ENCODE measurements at places on chromosomes 4 and X.
A peak's percentile ranks its signal among the peaks of the same experiment; 100 is the strongest.

- DNase-seq: peak; percentile 64
These were observed at the start of gene LIN54 for GRCh38 chr4:83010522-83011318. Gene LIN54, minus strand, starts transcription at chr4:83010823. Its CDS starts 25,979 bp downstream, at chr4:82984844.

DNA sequence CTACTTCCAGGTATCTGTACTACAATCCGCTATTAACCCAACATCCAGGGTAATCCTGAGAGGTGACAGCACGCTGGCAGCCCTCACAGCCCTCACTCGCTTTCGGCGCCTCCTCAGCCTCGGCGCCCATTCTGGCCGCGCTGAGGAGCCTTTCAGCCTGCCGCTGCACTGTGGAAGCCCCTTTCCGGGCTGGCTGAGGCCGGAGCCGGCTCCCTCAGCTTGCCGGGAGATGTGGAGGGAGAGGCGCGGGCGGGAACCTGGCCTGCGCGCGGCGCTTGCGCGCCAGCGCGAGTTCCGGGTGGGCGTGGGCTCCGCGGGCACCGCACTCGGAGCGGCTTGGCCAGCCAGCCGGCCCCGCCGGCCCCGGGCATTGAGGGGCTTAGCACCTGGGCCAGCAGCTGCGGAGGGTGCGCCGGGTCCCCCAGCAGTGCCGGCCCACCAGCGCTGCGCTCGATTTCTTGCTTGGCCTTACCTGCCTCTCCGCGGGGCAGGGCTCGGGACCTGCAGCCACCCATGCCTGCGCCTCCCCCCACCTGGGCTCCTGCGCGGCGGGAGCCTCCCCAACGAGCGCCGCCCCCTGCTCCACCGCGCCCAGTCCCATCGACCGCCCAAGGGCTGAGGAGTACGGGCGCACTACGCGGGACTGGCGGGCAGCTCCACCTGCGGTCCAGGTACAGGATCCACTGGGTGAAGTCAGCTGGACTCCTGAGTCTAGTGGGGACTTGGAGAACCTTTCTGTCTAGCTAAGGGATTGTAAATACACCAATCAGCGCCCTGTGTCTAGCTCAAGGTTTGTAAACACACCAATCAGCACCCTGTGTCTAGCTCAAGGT is 87.3 kb downstream of the PRSS12 start:
- DNase-seq: no peak

- DNase-seq: no peak
These were observed 31.0 kb downstream of the CLDN2 start for GRCh38 chrX:106951230-106951629.

- no peak for DNase-seq
These were observed 57.2 kb upstream of the CXorf66 start for GRCh38 chrX:140022482-140022881.

- DNase-seq: peak; percentile 30
These were observed 141.0 kb downstream of the MAB21L2 start for GRCh38 chr4:150722908-150723362.

DNA sequence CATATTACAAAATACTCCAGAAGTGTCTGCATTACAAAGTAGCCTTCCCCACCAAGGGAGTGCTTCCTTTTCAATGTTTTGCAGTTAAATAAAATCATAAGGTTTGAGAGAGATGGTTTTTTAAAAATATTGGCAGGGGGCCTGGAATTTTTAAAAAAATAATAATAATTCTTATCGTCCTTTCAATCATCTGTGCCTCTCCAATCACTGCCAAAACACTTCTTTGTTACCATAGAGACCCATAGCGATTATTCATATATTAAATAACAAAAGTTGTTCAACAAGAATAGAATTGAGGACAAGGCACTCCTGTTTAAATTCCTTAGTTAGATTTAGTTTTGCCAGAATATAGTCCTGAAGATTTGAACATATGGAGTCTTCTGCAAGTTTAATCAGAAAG is 203.1 kb downstream of the FAT4 start:
- DNase-seq: no peak

DNA sequence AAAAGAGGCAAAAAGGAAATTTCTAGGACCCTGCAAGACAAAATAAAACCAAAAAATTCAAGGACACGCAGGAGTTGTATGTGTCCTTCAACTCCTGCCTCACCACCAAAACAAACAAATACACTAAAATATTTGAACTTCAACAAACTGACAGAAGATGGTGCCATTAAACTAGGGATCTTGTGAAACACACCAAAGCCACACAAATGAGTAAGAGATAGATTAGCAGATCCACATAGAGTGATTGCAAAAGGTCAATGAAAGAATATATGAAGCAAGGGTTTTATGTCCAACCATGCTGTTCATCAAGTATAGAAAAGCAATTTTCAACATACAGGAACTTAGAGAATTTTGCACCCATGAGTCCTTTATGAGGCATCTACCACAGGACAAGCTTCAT is 40.1 kb upstream of the SCML1 start:
- DNase-seq: peak; percentile 3

GRCh38 chr4:108483650-108484049 is 136.7 kb upstream of the RPL34 start:
- DNase-seq: no peak

- no peak for DNase-seq
These were observed 14.1 kb upstream of the CYTL1 start for GRCh38 chr4:5033281-5033841.

DNA sequence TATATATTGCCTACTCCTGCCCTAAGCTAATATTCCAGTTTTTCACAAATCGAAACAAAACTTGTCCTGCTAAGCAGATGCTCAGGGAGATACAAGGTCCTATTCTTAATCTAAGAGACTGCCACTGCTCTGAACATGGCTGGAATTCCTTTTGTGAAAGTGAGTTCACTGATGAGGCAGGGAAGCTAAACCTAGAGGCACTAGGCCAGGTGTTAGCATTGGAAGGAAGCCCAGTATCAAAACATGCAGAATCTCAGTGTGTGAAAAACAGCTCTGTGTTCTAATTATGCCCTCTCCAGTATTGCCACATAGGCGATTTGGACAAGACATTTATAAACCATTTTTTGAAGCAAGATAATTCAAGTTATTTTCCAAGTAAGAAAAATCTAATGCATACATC is 47.6 kb downstream of the ABCG2 start:
- no peak for DNase-seq

DNA sequence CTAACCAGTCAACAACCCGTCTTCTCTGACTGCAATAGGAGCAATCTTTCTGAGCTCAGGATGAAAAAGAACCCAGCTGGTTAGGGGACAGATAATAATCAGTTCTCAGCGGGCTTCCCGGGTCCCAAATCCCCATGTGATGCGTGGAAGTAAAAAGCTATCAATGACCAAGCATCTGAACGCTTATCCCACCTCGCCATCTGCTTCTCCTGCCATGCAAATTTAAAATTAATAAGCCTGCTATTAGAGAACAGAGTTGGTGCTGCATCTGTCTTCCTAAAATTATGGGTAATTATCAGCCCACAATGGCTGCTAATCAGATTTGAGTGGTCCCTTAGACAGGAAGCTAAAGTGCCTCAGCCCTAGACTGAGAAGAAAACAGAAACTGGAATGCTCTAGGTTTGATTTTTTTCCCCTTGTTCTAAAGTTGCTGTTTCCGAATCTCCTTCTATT is 37.5 kb downstream of the AFAP1 start:
- DNase-seq: no peak

DNA sequence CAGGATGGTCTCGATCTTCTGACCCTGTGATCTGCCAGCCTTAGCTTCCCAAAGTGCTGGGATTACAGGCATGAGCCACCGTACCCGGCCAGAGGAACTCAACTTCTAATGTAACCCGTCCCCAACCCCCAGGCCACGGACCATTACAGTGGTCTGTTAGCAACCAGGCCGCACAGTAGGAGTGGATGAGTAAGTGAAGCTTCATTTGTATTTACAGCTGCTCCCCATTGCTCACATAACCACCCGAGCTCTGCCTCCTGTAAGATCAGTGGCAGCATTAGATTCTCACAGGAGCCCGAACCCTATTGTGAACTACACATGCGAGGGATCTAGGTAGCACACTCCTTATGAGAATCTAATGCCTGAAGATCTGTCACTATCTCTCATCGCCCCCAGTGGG is 119.6 kb downstream of the SHROOM3 start:
- DNase-seq: no peak

GRCh38 chr4:57184378-57185029 is 74.3 kb upstream of the IGFBP7 start:
- no peak for DNase-seq

DNA sequence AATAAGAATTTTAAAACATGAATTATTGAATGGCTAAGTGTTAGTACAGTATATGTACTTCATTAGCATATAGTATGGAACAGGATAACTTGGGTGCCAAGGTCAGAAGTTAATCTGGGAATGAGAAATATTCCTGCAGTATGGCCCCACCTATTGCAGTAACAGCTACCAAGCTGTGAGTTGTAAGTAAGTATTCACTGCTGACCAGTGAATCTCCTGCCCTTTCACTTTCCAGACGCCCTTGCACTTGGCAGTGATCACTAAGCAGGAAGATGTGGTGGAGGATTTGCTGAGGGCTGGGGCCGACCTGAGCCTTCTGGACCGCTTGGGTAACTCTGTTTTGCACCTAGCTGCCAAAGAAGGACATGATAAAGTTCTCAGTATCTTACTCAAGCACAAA is 105.1 kb downstream of the NFKB1 start:
- no peak for DNase-seq

- DNase-seq: no peak
These were observed 32.7 kb downstream of the MECP2 start for GRCh38 chrX:154064637-154065435.

DNA sequence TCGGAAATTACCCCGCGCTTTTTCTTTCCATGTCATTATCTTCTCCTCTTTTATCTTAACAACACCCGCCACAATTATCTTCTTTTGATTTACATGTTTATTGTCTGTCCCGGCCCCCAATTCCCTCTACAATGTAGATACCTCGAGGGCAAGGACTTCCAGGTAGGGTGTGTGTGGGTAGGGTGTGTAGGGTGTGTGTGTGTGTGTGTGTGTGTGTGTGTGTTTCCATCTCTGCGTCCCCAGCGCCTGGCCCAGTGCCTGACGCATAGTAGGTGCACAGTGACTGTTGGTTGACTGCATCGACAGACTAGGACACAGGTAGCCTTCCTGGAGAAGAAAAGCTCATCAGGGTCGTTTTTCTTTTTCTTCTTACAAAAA is 103.1 kb downstream of the UCHL1 start:
- DNase-seq: no peak

- DNase-seq: no peak
These were observed 5.7 kb downstream of the NIPAL1 start for GRCh38 chr4:48022192-48022799.

DNA sequence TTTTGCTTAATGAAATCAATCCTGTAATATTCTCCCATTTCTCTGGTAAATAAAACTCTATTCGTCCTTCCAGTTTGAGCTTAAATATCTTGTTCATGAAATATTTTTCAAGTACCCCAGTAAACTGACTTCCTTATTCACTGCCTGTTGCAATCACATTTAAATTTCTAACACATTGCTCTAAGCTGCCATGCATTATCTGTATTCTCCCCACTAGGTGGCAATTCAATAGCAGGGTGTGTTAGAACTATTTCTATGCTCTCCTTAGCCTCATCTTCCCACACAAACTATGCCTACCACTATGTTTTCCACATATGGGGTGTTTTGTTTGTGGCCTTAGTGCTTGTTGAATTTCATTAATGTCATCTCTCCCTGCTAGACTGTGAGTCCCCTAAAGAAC is 377.1 kb upstream of the HS3ST1 start:
- peak; percentile 20 for DNase-seq

DNA sequence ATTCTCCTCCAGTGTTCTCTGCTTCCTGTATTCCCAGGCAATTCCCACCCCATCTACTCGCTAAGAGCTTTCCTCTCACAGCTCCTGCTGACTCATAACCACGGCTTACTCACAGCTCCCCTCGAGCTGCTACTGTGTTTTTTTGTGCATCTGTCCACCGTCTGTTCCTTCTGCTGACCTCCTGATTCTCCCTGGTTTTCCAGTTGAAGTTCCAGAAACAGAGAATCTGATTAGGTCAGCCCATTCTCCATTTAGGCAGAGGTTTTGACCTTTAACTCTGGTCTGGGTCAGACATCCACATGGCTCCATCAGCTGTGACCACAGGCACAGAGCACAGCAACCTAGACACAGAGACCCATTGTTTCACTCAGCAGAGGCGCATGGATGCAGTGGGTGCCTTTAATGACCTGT is 5.5 kb upstream of the SMIM20 start:
- peak; percentile 77 for DNase-seq

DNA sequence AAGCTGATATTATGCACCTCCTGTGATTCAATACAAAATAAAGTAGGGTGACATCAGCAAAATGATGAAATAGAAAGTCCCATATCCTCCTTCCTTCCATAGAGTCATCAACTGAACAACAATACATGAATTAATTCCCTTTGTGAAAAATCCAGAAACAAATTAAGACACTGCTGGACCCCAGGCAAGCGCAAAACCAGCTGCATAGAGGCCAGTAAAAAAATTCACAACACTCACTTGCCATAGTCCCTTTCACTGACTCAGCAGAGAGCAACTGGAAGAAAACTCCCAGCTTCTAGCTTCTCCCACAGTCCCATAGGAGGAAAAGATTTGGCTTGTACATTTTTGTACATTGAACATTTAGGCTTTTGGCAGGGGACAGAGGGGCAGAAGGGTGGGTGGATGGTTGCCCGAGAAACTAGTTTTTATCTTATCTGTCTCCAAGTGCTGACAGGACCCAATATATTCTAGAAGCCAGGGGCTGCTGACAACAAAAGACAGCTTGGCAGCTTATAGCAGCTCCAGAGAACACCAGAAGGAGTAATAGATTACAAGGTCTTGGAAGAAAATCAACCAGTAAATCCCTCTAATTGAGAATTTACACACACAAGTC is 124.6 kb downstream of the NDST3 start:
- DNase-seq: no peak

DNA sequence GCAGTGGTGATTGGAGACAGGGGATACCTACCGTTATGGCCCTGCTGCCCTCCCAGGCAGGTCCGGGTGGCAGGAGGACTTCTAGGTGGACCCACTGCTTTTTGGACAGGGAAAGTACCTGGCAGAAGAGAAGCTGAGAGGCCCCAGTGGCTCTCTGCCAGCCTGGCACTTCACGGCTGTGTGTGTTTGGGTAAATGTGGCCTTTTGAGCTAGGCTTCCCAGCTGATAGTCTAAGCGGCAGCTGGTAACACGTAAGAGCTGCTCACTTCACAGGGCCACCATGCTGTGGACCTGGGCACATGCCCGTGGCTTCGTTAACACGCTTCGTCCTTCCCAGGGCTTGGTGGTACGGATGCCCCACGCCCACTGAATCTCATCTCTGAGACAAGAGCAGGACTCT is 92.0 kb upstream of the CLCN4 start:
- no peak for DNase-seq

DNA sequence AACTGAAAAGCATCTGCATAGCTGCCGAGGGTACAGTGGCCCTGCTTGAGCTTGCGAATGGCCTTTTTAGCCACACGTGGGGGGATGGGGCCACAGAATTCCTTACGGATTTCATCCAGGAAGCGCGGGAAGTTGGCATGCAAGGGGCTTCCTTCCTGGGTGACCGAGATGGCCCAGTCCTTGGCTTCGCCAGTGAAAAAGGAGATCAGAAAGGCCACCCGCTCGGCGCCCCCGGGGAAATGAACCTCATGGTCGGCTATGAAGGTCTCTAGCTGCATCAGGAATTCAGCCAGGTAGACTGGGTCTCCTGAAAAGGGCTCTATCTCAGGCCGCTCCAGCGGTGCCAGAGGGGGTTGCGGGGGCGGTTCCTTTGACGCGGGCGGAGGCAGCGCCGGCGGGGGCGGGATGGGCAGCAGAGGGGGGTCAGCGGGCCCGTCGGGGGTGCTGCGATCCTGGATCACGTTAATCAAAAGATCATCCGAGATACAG is 909 bp downstream of the RTL5 start:
- DNase-seq: no peak

- DNase-seq: no peak
These were observed 54.4 kb downstream of the RNF150 start for GRCh38 chr4:141078871-141079270.
